Uterus (tissue), 4 donors: ENCODE measurements at places on chromosomes 12 and 14. TPM values are rescaled to one million over a fixed set of nuclear protein-coding genes. Genes with fewer than 3 reads are reported as not detected.
A peak's percentile ranks its signal among the peaks of the same experiment; 100 is the strongest.

ABCC9 gene
- total RNA-seq, result 118 TPM

KLRD1 gene
- 0.97 TPM for total RNA-seq

PRH2 gene
- total RNA-seq, result not detected

PLEK2 gene
- not detected for total RNA-seq

UBR7 gene
- total RNA-seq, result 19.5 TPM

TCL1B gene
- total RNA-seq, result not detected

ISM2 gene
- not detected for total RNA-seq

RILPL1 gene
- 9.1 TPM for total RNA-seq

KCNC2 gene
- 3.6 TPM for total RNA-seq

TAS2R7 gene
- not detected for total RNA-seq

- no peak for DNase-seq
Measured at GRCh38 chr12:84946753-84947152, 34.2 kb upstream of the SLC6A15 start.

- DNase-seq, result no peak
Measured at GRCh38 chr14:74855021-74855420, 20.9 kb downstream of the PROX2 start.

- DNase-seq, result no peak
Measured at GRCh38 chr14:60707858-60708257, 16.3 kb downstream of the SIX4 start.

GRCh38 chr12:38120438-38120837 is 196.1 kb upstream of the ALG10B start:
- no peak for DNase-seq

DNA sequence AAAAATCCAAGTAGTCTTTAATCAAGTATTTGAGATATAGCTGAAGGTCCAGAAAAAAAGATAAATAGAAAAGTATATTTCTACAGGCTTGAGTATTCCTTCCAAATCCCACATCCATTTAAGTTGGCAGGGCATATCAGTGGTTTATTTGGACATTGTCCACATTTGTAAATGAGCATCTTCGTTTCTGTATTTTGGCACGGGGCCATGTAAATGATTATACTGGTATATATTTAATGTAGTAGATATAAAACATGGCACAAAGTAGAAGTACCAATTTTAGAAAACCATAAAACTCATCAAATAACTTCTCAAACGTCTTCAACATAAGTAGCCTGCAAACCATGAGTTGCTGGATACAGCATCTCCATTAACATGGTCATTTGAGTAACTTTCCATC is 437.4 kb upstream of the SOX5 start:
- no peak for DNase-seq

GRCh38 chr14:22338917-22339715 is 249.9 kb downstream of the DAD1 start:
- peak; percentile 86 for DNase-seq

DNA sequence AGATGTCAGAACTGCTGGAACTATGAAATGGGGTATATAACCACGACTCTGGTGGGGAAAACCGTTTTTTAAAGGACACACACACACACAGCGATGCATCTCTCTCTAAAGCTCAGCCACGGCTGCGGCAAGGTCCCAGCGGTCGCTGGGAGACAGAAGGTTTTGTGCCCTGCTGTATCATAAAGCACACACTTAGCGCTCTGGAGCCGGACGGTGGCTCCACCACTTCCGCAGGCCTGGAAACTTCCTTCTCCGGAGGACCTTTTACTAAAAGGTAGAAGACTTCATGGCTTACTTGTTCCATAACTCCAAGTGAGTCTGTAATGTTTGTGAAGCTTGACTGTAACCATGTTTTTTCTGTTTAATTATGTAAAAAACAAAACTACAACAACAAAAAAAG is 349.3 kb downstream of the DIO2 start:
- DNase-seq, result no peak

GRCh38 chr14:100648474-100649172 is 61.4 kb upstream of the BEGAIN start:
- no peak for DNase-seq

- no peak for DNase-seq
Measured at GRCh38 chr12:20963303-20963702, 152.8 kb downstream of the SLCO1B3 start.

GRCh38 chr12:49813131-49813530 is 15.1 kb downstream of the NCKAP5L start:
- no peak for DNase-seq

DNA sequence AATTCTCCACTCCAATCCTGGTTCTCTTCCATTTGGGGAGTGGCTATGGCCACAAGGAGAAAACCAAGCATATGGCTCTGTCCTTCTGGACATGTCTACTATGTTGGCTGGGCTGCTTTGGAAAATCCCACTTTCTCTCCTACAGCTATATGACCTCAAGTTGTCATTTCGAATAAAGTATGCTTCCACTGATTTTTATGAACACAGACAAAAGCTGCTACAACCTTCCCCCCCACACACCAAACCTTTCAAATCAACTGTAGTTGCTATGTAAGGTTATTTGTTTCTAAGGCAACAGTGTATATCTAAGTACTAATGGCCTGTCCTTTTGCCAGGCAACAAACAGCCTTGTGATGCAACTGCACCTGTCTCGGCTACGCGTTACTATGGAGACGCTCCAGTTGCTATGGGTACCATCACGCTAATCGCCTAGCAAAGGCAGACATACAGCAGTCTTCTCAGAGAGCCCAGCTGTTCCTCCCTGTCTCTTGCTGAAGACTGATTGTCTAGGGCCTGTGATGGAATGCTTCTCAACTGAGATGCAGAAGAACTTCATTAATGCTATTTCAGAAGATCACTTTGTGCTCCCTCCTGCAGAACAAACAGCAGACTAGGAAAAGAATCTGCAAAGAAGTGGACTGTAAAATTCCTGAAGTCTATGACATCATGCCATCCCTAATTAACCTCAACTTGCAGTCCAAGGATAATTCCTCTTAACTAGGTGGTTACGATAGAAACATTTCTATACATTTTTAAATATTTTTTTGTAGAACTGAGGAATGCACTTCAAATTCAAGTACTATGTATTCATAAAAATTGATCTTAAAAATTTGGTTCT is 67.6 kb downstream of the FOXN3 start:
- DNase-seq, result peak; percentile 60

- DNase-seq, result no peak
Measured at GRCh38 chr14:99015833-99016232, 256.2 kb downstream of the BCL11B start.

- no peak for DNase-seq
Measured at GRCh38 chr14:57302883-57303282, 34.1 kb downstream of the AP5M1 start.

GRCh38 chr14:47674543-47675465 is 601 bp downstream of the MDGA2 start:
- DNase-seq, result no peak

GRCh38 chr12:61916831-61917230 is 343.4 kb upstream of the USP15 start:
- DNase-seq, result no peak

DNA sequence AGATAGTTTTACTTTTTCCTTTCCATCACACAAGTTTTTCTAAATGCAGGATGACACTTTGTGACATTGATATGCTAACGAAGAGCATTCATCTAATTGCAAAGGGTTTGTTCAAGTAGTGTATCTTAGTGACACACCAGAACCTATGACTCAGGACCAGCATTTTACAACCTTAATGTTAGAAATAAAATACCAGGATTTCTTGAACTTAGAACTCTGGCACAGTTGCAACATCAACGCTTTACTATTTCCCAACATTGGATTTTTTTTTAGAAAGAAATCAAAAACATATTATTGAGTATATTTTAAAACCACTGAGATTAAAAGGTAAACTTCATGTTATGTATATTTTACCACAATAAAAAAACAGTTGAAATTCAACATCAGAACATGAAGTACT is 17.9 kb upstream of the PLEKHG6 start:
- no peak for DNase-seq

GRCh38 chr12:54175200-54175963 is 13.4 kb downstream of the SMUG1 start:
- no peak for DNase-seq

GRCh38 chr12:31629756-31630732 is 29.4 kb upstream of the ETFBKMT start:
- DNase-seq, result peak; percentile 38

GRCh38 chr14:26286081-26286912 is 311.5 kb downstream of the NOVA1 start:
- no peak for DNase-seq

- DNase-seq, result no peak
Measured at GRCh38 chr12:29869946-29870345, 86.2 kb upstream of the TMTC1 start.

- DNase-seq, result no peak
Measured at GRCh38 chr14:56273951-56274350, 155.7 kb downstream of the PELI2 start.

GRCh38 chr14:96260341-96260821 is 4.4 kb downstream of the BDKRB1 start:
- no peak for DNase-seq

DNA sequence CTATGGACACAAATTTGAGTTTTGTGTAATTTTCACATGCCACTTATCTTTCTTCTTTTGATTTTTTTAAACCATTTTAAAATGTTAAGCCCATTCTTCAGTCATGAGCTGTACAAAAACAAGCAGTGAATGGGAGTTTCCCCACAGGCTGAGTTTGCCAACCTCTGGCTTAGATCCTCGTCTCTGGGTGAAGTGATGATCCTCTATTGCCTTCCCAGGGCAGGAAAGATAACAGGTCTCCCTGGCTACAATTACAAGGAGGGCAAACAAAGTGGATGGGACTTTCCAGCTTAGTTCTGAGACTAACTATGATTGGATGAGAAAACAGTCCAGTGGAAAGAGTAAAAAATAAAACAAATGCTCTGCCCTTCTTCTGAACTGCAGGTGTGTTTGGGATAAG is 203.7 kb downstream of the SPTSSA start:
- peak; percentile 48 for DNase-seq

GRCh38 chr12:1350055-1350933 is 244.1 kb downstream of the FBXL14 start:
- DNase-seq, result no peak

DNA sequence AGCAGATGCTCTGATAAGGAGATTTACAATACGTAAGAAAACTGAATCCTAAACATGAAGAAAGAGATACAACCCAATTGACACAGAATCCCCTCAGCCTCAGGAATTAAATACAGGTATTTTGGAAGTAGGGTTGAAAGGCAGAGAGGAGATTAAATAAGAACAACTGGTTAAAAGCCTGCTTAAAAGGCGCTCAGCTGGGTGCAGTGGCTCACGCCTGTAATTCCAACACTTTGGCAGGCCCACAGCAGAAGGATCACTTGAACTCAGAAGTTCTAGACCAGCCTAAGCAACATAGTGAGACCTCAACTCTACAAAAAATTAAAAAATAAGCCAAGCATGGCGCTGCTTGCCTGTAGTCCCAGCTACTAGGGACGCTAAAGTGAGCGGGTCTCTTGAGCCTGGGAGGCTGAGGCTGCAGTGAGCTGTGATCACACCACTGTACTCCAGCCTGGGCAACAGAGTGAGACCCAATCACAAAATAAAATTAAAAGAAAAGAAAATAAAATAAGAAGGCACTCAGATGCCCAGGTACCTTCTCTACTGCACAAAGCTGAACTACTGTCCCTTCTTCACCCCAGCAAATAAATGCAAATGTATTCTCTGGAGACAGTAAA is 32.9 kb downstream of the MED13L start:
- no peak for DNase-seq

GRCh38 chr12:29278673-29279420 is 102.1 kb downstream of the ERGIC2 start:
- no peak for DNase-seq

GRCh38 chr12:14901228-14901562 is 15.5 kb upstream of the MGP start:
- DNase-seq, result no peak

- peak; percentile 92 for DNase-seq
Measured at GRCh38 chr14:68695326-68695768, 97.5 kb downstream of the ZFP36L1 start.

- DNase-seq, result peak; percentile 25
Measured at GRCh38 chr12:111643427-111643826, 42.3 kb downstream of the BRAP start.

DNA sequence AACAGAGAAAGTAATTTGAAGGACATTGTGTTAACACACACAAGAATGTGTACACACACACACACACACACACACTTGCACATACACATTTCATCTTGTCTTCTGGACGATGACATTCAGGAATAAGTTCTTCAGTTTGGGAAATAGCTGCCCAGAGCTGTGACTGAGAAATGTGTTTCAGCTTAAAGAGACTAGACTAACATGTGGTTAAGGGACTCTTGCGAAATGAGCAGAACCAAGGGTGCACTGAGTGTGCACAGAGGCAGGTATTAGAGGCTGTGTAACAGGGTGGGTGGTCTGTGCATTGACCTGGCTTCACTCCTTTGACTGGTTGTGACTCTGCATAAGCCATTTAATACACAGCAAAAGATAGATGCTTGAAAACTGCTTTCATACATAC is 29.4 kb upstream of the KCNA5 start:
- DNase-seq, result no peak
